ENCODE measurements at places on chromosomes 12 and 14.

GRCh38 chr14:33019346-33019745 is 80.7 kb downstream of the NPAS3 start:
- DNase-seq: no peak

GRCh38 chr14:104441275-104442106 is 138.1 kb upstream of the C14orf180 start:
- no peak for DNase-seq

DNA sequence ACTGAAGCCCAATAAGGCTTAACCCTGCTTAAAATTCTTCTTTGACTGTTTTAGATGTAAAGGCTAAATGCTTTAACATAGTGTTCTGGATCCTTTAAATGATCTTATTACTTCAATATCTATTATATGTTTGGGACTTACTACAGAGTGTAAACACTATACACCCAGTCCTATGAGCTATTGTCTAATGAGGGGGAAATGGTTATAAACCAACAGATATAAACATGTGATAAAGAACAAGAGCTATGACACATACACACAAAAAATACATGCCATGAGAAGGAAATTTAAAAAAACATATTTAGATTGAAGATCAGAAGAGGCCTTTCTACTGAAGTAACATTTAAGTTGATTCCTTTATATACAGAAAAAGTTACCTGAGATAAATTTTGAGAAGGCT is 505.1 kb downstream of the FOXG1 start:
- no peak for DNase-seq

DNA sequence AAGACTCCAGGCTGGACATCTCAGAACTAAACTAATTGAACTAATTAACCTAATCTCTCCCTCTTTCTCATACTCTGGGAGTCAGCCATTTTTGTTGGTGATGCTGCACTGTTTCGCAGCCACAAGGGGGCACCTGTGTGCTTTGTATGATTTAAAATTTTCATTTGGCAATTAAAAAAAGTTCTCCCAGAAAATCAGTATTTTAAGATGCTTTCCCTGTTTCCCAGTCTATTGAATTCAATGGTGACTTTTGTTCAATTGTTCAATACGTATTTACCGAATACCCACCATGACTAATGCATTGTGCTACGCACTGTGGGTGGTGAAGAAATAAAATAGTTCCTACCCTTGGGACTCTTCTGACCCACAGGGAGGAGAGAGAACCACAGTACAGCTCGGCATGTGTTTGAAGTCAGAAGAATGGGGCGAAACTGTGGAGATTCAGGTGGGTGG is 63.7 kb downstream of the ZNF664 start:
- peak; percentile 47 for DNase-seq

DNA sequence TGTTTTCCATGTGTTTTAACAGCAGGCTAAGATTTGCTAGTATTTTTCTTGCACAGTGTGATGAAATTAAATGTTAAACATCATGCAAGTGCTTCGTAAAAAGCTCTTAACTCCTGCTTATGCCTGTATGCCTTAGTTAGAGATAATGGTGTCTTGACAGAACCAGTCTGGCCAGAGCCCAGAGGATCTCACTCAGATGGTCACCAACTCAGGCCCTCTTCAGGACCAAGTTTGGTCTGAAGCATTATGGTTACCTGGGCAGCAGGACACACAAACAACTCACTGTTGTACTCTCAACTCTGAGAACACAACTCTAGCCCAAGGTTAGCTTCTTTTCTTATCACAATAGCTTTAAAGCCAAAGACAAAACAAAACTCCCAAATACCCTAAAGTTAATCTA is 115.4 kb downstream of the KIF21A start:
- no peak for DNase-seq

DNA sequence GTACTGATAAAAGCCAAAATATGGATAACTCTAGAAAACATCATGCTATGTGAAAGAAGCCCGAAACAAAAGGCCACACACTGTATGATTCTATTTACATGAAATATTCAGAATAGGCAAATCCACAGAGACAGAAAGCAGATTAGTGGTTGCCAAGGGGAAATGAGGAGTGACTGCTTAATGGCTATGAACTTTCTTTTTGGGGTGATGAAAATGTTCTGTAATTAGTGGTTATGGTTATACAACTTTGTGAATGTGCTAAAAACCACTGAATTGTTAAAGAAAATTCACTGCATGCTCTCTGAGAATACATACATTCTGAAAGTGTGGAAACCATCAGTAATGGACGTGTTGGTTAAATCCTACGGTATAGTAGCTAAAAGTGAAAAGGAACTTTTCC is 39.9 kb upstream of the STON2 start:
- DNase-seq: no peak

DNA sequence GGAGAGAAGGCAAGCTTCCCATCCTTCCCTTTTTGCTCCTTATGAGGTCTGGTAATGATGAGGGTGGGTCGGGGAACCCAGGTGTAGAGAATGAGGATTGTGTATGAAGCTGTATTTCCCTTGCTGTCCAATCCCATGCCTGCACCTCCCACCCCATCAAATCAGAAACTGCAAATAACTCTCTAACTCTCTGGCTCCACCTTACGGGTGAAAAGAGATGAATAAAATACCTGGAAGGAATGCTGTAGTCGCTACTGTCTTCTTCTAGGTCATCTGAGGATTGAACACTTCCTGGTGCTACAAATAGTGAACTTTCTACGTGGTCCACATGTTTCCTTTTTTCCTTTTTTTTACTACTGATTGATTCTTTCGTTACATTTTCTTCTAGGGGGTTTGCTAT is 38.9 kb upstream of the DICER1 start:
- DNase-seq: no peak

DNA sequence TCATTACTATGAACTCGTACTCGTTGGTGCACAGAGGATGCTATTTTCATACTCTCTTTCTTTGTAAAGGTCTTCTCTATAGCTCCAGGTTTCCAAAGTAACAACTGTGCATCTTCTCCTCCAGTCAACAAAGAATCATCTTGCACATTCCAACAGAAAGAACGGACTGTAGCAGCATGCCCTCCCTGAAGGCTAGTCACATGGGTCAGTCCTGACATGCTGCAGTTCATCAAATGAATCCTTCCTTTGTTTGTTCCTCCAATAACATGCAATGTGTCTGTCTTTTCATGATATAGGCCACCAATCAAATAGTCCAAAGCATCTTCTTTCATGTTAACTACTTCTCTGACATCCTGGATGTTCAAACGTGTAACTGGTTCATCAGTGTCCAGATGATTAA is 42.9 kb downstream of the WDR89 start:
- no peak for DNase-seq

DNA sequence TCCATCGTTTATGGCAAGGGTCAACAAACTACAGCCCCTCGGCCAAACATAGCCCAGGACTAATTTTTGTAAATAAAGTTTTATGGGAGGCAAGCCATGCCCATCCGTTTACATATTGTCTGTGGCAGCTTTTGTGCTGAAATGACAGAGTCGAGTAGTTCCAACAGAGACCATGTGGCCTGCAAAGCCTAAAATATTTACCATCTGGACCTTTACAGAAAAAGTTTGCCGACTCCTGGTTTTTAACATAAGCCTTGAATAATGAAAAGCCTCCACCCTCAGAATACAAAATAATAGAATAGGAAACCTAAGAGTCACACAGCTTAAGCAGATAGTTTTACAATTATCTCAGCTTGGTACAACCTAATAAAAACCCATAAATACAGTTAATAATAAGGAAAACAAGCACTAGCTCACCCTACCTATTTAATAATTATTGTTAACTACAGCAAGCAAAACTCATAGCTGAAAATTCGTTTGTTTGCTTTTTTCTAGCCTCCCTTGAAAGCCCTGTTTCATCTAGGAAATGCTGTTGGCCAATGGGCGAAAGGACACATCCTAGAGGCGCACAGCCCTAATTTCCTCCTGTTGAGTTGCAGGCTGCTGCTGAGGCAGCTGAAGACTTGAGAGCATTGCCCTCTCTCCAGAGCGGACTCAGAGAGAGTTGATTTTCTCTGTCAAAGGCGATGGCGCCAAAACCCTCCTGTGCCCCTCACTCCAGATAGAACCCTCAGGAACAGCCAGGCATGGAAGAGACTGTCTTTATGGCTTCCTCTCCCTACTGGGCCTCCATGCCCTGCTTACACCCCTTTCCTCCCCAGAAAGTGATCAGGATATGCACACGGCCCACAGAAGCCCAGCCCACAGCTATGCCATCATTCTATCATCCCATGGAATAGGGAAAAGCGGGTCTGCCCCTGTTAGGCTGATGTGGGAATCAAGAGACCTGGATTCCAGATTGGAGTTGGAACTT is 107.2 kb downstream of the DPF3 start:
- DNase-seq: no peak

- no peak for DNase-seq
Observed at GRCh38 chr12:51238037-51238509, 553 bp upstream of the DAZAP2 start.

DNA sequence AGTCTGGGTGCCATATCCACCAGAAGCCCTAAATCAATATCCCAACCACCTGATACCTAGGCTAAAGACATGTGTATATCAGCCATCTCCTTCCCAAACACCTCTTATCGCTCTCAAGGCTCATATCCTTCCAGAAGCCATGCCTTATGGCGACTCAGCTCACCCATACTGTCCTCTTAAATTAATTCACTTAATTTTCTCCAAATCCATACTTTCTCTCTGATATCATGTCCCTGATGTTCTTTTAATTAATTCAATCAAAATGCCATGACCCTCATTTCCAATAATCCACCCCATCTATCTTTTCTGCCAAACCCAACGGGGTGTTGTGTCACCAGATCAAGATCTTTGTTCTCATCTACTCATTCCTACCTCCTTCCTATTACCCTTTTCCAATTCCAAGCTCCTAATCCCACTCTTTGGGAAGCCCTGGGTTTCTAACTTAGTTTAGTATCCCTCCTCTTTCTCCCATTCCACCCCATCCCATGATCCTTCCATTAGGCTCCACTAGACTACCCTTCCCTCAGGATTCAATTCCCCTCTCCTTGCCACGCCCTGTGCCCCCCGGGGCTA is 723 bp downstream of the ATF7 start:
- no peak for DNase-seq

DNA sequence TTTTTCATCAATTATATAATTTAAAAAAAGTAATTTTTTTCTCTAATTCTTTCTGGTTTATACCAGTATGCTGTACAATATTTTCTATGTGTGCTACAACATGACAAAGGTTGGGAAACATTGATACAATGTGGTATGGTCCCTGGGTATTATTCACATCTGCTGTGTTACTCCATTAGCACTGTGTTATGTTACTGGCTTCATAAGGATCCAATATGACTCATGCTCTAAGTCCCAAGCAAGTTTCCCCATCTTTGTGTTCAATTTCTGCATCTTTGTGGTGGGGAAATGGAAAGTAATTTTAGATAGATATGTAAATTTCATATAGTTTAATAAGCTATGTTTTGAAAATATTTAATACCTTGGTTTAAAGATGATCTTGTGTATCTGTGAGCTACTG is 35.8 kb downstream of the FBXO33 start:
- peak; percentile 15 for DNase-seq

- DNase-seq: peak; percentile 14
Observed at GRCh38 chr12:95674631-95675030, 115.9 kb downstream of the NTN4 start.

DNA sequence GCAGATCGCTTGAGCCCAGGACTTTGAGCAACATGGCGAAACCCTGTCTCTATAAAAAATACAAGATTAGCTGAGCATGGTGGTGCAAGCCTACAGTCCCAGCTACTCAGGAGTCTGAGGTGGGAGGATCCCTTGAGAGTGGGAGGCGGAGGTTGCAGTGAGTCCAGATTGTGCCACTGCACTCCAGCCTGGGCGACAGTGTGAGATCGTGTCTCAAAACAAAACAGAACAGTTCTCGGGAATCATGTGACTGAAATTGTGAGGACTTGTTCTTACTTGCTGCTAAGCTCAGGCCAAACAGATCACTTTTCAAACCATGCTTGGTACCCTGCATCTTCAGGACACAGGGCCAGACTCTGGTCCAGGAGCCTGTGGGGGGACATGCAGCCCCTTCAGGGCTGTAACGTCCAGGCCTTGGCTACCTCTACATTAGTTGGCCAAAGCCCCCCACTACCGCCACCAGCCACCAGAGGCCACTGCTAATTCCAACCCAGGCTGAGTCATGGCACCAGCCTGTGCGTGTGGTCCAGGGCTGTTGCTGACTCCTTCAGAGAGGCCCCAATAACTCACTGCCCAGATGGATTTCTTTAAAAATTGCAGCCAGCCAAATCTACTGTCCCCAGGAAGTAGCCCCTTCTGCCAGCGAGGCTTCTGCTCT is 33.4 kb upstream of the SYNDIG1L start:
- peak; percentile 55 for DNase-seq

DNA sequence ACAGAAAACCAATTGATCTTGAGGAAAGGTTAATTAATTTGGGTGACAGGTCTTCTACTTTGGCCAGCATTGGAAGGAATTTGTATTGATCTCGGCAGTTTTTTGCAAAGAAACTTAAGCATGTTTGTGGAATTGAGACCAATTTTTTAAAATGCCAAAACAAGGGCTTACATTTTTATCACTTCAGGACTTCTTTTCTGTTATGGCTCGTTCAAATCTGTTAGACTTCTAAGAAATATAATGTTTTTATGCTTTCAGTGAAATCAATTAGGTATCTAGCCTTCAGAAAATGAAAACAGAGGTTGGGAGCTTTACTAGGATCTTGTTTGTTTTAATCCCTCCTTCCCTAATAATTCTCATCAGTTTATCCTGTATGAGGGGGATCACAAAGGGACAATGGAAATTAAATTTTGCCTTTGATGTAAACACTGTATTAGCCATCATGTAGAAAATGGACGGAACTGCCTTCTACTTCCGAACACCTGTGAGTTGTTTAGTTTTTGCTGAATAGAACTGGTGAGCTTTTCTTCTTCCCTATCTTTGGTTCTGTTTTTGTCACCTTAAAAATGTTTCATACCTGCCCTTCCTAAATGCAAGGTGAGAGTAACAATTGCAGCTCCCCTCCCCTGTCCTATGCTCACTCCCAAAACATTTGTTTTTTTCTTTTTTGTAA is 7.8 kb downstream of the FOXA1 start:
- no peak for DNase-seq

DNA sequence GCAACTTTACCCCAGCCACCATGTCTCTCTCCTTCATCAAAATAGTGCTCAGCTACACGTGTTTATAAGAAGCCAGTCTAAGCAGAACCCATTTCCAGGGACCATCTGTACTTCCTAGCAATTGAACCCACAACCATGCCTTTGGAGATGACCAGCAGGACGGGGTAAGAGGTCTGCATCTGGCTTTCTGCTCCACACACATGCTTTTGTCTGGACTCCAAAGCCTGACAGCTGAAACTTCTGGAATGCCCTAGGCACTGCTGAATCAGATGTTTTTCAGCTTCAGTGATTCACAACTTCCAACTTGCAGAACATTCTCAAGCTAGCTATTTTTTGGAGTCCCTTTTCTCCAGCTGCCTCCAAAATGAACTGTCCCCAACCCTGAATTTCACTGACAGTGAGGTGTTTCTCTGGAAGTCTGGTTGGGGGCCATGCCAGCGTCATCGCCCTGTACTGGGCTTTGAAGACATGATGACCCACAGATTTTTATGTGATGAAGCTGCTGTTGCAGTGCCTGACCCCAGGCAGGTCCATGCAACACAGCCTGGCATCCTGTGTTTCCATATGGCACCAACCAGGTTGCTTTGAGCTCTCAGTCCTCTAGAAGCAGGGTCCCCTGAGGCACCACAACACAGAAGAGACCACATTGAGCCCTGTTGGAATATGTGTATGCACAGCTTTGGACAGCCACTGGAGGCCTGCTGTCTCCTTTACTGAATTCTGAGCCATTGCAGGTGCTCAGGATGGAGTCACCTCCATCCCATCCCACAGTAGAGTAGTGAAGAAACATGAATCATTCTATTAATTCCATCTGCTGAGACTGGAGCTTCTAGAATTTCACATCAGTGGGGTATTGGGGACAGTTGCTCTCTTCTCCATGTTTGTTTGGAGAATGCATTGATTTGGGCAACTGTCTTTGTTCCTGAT is 80.2 kb downstream of the NUAK1 start:
- DNase-seq: peak; percentile 59

GRCh38 chr12:111826992-111827391 is 15.0 kb upstream of the MAPKAPK5 start:
- no peak for DNase-seq

Measured in fibroblast of skin of right biceps (primary cell).